ENCODE measurements at places on chromosomes 11 and 22.

DNA sequence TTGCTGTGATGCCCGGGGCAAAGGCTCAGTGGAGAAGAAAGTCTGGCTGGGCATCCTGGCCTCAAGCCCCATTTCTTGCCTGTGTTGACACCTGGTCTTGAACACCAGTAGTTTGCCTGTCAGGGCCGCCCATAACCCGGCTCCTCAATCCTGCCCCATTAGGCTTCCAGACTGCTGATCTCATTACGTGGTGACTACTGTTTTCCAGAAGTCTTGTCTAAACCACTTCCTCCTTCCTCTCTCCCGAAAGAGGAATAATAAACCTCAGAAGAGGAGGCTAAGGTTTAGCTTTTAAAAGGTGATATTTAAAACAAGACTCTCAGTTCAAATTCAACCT lies 97.7 kb downstream of the CD44 start:
- no peak for DNase-seq

DNA sequence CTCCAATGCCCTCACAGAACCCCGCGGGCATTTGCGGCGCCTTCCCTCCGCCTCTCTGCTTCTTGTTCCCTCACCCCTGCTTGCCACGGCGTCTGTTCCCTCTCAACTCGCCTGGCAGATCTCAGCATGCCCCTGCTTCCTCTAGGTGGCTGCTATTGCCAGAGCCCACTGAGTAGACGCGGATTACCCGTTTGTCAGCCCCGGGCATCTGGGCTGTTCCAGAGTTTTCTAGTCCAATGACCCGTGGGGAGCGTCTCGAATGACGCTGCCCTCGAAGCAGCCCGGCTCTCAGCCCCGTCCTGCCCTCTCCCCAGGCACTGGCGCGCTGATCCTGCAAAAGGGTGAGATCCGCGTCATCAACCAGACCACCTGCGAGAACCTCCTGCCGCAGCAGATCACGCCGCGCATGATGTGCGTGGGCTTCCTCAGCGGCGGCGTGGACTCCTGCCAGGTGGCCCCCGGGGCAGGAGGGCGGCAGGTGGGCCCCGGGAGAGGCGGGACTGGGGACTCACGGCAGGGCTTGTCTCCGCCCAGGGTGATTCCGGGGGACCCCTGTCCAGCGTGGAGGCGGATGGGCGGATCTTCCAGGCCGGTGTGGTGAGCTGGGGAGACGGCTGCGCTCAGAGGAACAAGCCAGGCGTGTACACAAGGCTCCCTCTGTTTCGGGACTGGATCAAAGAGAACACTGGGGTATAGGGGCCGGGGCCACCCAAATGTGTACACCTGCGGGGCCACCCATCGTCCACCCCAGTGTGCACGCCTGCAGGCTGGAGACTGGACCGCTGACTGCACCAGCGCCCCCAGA lies 49.7 kb downstream of the ST14 start:
- no peak for DNase-seq

DNA sequence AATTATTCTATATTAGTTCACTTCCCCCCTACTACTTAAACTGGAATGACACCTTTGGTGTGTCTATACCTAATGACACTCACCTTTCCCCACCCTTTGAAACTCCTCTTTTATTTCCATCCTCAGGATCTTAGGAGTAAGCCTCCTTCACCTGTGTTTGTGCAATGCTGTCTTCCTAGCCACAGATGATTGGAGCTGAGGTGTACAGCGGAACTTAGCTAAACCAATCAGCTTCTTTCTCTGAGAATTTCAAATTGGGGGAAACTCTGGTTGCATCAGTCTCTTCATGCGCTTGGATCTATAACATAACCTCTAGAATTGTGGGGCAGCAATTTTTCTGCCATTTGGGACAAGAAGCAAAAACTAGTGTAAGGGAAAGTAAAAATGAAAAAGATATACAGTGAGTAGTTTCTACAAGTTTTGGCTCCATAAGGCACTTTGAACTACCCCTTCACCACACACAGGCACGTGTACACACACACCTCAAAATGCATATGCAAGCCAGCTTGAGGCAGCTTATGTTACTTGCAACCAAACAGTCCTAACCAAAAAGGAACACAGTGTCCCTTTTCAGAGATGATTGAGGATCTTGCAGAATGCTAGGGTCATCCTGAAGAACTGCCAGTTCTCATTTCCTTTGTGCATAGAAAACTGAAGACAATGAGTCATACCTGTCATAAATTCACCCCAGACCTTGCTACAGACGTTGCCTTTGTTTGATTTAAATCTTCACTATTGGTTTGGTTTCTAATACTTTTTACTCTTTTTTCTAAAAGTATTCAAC lies 36.0 kb upstream of the LDLRAD3 start:
- DNase-seq: no peak

DNA sequence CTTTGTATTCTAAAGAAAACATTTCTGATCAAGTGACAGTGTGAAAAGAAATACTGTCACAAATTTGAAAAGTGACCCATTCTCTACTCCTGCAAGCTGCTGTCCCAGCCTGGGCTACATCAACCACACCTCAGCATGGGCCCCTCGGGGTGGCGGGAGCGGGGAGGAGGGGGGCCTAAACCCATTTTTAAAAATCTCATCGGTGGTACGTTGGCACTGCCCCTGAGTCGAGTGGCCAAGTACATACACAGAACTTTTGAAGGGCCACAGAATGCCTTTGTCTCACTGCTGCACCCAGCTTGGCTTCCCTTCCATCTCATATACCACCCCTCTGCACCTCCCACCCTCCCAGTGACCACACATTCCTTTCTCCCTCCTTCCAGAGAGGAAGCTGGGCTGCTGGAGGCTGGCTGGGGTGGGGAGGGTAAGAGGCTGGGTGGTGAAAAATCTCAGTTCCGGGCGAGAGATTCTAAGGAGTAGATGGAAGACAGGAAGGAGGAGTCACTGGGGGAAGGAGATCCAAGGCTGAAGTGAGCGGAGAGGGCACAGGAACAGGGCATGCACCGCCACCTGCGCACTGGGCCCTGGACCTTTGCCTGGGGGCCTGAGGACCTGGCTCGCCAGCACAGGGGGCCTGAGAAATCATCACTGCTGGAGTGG lies 21.1 kb downstream of the FXYD6 start:
- DNase-seq: no peak

GRCh38 chr11:66846671-66847091 lies 3.4 kb downstream of the RCE1 start:
- no peak for DNase-seq

DNA sequence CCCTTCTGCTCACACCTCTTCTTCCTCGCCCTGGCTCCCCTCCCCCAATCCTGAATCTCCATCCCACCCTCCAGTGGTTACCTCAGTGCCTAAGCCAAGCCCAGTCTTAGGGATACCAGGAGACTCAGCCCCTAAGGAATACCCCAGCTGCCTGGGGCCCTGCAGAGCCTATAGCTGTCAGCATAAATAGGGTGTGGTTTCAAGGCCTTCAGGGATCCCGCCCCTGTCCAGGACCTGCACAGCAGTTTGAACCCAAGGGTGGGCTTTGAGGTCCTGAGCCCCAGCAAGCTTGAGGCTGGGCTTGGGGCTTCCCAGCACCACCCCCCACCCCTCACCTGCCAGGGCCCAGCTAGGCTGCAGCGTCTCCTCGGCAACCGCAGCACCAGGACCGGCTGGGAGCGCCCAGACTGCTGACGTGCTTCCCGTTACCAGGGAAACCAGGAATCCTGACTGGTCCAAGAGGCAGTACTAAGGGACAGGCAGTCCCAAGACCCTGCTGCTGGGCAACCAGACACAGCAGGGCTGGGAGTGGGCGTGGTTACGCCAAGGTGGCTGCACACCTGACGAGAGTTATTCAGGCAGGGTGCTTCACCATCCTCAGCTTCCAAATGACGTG lies 13.7 kb downstream of the APBB1 start:
- no peak for DNase-seq

DNA sequence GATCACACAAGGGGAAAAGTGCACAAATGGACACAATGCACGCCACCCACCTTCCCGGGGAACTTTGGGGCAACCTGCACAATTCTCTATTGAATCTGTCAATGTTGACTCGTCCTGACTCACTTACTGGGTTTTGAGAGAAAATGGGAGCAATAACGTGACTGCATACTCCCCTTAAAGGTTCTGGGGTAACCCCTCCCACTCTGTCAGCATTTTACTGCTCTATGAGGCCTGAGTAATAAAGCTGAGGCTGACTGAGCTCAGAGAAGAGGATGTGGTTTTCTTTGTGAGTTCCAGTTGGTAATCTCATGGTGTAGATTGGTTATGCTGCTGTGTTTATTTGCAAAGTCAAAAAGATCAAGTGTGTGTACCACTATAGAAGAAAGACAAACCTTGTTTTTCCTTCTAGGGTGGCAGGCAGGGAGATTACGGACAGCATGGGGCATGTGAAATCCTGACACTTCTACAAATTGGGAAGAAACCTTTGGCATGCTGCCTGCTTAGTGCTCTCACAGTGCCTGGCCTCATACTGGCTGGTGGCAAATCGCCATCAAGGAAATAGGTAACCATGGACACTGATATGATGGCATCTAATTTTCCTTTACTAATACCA lies 16.1 kb upstream of the APOA1 start:
- no peak for DNase-seq

DNA sequence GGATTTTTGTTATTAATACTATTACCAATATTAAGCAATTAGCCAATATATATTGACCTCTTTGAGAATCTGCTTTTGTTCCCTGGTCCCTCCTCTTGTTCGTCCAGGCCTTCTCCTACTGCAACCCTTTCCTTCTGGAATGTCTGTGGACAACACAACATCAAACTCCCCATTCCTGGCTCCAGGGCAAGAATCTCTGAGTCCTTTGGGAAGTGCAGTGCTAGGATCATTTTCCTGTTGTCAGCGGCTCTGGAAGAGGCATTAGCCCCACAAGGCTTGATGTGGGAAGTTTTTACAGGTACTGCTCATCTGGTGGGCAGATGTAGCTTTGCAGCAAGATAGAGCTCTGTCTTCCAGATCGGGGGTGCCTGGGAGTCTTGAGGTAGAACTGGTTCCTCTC lies 74.3 kb downstream of the RPUSD4 start:
- DNase-seq: no peak

- no peak for DNase-seq
These were observed 1825.0 kb upstream of the RAG2 start for GRCh38 chr11:38423042-38423441.

DNA sequence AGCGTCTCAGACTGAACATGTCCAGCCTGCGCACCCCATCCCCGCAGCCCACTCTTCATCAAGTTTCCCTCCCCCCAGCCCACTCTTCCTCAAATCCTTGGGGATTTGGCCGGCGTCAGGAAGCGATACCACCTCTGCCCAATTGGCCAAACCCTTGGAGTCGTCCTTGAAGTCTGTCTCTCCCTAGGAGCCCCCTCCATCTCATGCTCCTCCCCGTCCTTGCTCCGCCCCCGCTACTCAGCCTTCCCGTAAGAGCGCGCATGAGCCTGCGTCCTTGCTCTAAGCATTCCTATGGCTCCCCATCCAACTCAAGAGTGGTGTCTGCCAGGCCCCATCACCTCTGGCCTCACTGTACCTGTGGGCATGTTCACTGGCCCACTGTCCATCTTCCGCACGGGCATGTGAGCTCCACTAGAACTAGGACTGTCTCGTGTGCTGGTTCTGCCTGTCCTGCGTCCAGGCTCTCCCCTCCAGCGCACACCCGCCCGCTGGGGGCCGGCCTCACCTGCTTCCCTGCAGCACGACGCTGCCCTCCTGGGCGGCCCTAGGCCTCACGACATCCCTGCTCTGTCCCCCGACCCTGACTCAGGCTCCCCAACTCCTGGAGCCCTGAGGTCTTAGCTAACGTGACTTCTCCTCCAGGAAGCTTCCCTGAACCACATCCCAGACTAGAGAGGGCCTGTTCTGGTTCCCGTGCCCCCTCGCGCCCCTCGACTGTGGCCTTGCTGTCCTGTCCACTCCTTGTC lies 30.5 kb upstream of the TTLL12 start:
- no peak for DNase-seq

GRCh38 chr11:69219991-69220390 lies 64.3 kb downstream of the SMIM38 start:
- no peak for DNase-seq

DNA sequence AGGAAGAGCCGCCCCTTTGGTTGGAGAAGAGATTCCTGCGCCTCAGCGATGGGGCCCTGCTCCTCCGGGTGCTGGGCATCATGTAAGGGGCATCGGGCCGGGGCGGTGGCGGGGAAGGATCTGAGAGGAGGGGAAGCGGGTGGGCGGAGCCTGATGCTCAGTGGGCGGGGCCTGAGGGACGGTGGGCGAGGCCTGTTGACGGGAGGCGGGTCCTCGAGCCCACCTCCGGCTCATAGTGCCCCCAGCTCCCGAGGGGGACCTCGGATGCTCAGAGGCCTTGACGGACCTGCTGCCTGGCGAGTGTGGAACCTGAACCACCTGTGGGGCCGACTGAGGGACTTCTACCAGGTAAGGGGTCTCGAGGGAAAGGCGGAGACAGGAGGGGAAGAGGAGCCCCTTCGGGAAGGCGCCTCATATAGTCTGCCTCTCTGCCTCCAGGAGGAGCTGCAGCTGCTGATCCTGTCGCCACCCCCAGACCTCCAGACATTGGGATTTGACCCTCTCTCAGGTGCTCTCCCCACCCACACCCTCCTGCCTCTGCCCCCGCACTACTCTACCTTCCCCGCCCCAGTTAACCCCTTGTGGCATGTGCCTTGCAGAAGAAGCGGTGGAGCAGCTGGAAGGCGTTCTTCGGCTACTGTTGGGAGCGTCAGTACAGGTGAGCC lies 799 bp downstream of the CCDC88B start:
- no peak for DNase-seq

GRCh38 chr11:67584205-67584880 lies 731 bp downstream of the GSTP1 start:
- no peak for DNase-seq

- DNase-seq: no peak
These were observed 125.8 kb downstream of the DDX10 start for GRCh38 chr11:108790501-108791299.

- no peak for DNase-seq
These were observed 10.7 kb upstream of the SESN3 start for GRCh38 chr11:95241681-95242081.

DNA sequence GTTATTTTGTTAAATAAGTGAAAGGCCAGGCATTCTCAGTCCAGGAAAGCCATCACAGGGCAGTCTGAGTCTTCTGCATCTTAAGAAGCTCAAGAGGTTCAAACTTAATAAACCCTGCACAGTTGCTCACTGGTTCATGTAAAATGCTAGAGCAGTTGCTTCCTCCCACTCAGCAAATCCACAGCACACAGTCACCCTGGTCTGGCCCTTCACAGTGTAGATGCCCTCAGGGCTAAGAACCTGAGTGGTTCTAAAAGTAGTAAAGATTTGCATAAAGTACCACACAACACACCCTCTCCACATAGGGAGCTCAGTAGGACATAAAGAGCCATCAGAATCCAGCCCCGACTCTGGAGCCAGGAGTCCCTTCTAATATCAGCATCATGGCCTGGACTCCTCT lies 58.7 kb downstream of the ZNF280B start:
- no peak for DNase-seq

- no peak for DNase-seq
These were observed 45.0 kb downstream of the LHFPL7 start for GRCh38 chr22:24901448-24901847.

GRCh38 chr11:10490398-10491241 lies 35.6 kb downstream of the AMPD3 start:
- no peak for DNase-seq

DNA sequence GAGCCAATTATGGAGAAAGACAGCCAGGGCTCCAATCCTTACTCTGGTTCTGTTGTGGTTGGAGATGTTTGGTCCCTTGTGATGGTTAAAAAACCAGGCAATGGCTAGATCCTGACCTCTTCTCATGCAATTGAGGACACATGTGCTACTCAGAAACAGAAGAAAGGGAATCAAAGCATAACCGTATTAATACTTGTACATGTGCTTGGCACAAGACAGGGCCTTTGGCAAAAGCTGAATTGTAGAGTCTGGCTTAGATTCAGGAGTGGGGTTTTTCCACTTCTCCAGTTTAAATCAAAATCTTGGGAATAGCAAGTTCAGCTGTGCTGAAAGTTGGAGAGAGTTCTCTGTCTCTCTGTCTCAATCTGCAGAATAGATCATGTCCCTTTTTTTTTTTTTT lies 80.1 kb upstream of the E2F8 start:
- no peak for DNase-seq

All from SK-N-MC (cell line).